ENCODE measurements at places on chromosomes 2 and 18. TPM values are rescaled to one million over a fixed set of nuclear protein-coding genes. Genes with fewer than 3 reads are reported as not detected.
A peak's percentile ranks its signal among the peaks of the same experiment; 100 is the strongest.

DNA sequence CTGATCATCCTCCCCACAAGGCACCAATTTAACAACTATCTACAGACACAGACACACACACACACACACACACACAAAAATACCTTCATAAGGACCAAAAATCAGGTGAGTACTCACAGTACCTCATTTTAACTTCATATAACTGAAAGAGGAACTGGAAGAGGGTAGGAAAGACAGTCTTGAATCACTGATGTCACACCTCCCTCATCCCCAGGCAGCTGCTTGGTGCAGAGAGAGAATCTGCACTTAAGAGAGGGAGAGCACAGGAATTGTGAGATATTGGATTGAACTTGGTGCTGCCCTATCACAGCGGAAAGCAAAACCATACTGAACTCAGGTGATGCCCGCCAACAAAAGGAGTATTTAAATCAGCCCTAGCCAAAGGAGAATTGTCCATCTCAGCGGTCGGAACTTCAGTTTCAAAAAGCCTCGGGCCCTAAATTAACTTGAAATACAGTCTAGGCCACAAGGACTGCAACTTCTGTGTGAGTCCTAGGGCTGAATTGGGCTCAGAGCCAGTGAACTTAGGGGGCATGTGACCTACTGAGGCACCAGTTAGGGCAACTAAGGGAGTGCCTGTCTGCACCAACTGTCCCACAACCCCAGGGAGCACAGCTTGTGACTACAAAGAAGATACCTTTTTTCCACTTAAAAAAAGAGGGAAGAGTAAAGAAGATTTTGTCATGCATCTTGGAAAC is 211.1 kb downstream of the LRATD1 start:
- no peak overlapping the region for H3K4me3 ChIP-seq
- H3K27ac ChIP-seq: no peak overlapping the region
- DNase-seq: no peak
- no peaks in the 10 kb centered on the region for H3K27me3 ChIP-seq
- H3K36me3 ChIP-seq: no peaks in the 10 kb centered on the region
- no peaks in the 10 kb centered on the region for H3K4me1 ChIP-seq

DNA sequence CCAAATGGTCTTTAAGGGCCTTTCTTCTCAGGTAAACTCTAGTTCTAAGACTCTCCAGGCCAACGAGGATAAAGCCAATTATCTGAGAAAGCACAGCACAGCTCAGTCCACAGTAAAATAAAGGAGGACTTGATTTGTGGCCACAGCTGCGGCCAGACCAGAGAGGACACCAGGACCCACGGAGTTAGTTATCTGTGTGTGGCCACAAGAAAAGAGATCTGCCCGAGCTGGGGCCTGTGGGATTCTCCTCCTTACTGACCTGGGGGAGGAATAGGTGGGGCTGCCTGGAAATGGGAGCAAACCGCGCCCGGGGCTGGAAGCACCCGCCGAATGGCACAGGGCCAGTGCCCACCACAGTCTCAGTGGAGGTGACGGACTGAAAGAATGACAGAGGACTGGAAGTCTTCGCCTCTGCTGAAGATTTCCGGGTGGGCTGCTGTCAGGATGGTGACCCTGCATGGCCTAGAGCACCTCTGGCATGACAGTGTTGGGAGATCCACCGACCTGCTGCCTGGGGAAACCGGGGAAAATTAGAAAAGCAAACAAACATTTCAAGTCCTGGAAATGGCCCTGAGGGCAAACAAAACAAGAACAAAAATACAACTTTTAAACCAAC is 13.3 kb downstream of the PROC start:
- H3K27ac ChIP-seq: no peak overlapping the region
- no peak for DNase-seq
- no peak overlapping the region for H3K4me3 ChIP-seq
- H3K4me1 ChIP-seq: no peaks in the 10 kb centered on the region
- H3K36me3 ChIP-seq: no peaks in the 10 kb centered on the region

- peak; percentile 17 for DNase-seq
- H3K4me3 ChIP-seq: no peak overlapping the region
- no peaks in the 10 kb centered on the region for H3K36me3 ChIP-seq
- H3K27me3 ChIP-seq: no peaks in the 10 kb centered on the region
- no peak overlapping the region for H3K27ac ChIP-seq
Measured at GRCh38 chr2:73156539-73157124, 43.9 kb upstream of the RAB11FIP5 start.

DNA sequence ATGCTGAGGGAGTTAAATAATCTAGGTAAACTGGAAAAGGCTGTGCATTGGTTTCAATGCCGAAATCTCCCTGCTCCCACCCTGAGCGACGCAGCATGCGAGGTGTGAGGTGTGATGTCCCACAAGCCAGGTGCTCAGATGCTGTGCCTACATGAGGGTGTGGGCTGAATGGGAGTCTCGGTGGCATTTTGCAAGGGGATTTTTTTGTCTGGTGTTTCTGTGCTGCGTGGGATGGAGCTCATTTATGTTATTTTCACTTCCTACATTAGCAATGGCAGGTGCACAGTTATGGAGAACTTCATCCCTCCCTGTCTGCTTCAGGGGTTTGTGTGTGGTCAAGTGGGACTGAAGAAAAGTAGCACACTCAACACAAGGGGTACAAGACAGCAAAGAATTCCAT is 110.2 kb upstream of the CCDC68 start:
- DNase-seq: no peak
- H3K4me1 ChIP-seq: no peaks in the 10 kb centered on the region

- no peaks in the 10 kb centered on the region for H3K27me3 ChIP-seq
- H3K36me3 ChIP-seq: no peaks in the 10 kb centered on the region
- H3K4me3 ChIP-seq: no peak overlapping the region
- H3K4me1 ChIP-seq: no peaks in the 10 kb centered on the region
- no peak for DNase-seq
- H3K27ac ChIP-seq: no peak overlapping the region
Measured at GRCh38 chr2:41735006-41735405, 312.8 kb upstream of the PKDCC start.

GRCh38 chr2:171986778-171987177 is 13.0 kb upstream of the METAP1D start:
- no peak overlapping the region for H3K4me3 ChIP-seq
- no peaks in the 10 kb centered on the region for H3K36me3 ChIP-seq
- no peaks in the 10 kb centered on the region for H3K27me3 ChIP-seq
- DNase-seq: no peak

DNA sequence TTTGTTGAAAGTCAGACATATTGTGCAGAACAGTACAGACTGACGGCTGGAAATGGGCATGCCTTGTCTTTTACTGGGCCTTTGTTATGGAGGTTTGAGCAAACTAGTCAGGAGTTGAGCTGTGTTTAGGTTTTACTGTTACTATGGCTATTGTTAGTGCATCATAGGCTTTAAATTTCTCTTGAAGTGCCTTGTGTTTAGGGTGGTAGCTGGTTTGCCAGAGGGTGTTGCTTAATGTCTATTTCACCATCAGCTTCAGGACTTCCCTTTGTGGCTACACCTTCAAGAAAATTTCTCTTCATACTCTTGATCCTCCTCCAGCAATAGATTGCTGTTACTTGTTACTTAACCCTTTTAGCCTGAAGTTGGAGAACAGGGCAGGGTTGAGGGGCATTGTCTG is 104.6 kb downstream of the CAPN13 start:
- no peaks in the 10 kb centered on the region for H3K4me1 ChIP-seq
- H3K27ac ChIP-seq: no peak overlapping the region
- DNase-seq: no peak
- H3K4me3 ChIP-seq: no peak overlapping the region

DNA sequence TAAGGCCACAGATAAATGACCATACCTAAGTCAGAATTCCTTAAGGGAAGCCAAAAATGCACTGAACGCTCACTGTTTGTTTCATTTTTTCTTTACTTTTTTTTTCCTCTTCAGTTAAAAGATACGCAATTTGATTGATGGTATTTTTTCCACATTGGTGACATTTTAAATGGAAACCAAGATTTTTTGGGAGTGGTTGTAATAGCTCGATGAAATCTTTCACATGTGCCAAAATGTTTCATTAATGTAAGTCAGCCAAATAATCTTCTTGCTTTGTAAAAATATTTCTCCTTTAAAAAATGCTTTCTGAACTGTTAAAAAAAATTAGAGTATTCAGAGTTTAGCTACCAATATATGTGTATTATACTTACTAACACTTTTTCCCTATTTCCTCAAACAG is 339.8 kb downstream of the ZEB2 start:
- no peak overlapping the region for H3K4me3 ChIP-seq
- H3K36me3 ChIP-seq: no peaks in the 10 kb centered on the region
- peaks cover 11% of the 10 kb centered on the region for H3K4me1 ChIP-seq

GRCh38 chr18:34746614-34747013 is 36.5 kb downstream of the DTNA start:
- no peaks in the 10 kb centered on the region for H3K27me3 ChIP-seq
- no peak for DNase-seq
- H3K4me1 ChIP-seq: no peaks in the 10 kb centered on the region
- no peaks in the 10 kb centered on the region for H3K36me3 ChIP-seq
- no peak overlapping the region for H3K4me3 ChIP-seq

DNA sequence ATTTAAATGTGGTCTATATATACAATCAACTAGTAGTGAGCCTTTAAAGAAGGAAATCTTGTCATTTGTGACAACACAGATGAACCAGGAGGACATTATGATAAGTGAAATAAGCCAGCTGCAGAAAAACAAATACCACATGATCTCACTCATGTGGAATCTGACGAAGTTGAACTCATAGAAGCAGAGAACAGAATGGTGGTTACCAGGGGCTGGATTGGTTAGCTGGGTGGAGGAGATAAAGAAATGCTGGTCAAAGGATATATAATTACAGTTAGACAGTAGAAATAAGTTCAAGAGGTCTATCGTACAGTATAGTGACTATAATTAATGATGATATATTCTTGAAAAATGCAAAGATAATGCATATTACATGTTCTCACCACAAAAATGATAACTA is 267.9 kb downstream of the FBXO15 start:
- no peak for DNase-seq
- H3K36me3 ChIP-seq: no peaks in the 10 kb centered on the region
- H3K4me3 ChIP-seq: no peak overlapping the region

GRCh38 chr18:58937887-58938267 is 73.2 kb downstream of the ZNF532 start:
- DNase-seq: no peak
- H3K36me3 ChIP-seq: no peaks in the 10 kb centered on the region
- no peak overlapping the region for H3K4me3 ChIP-seq
- no peaks in the 10 kb centered on the region for H3K27me3 ChIP-seq

GRCh38 chr2:42823744-42824453 is 31.5 kb upstream of the HAAO start:
- H3K4me1 ChIP-seq: peaks cover 8% of the 10 kb centered on the region
- no peaks in the 10 kb centered on the region for H3K36me3 ChIP-seq
- H3K4me3 ChIP-seq: no peak overlapping the region
- no peak for DNase-seq
- H3K27me3 ChIP-seq: no peaks in the 10 kb centered on the region

GRCh38 chr2:147088871-147089270 is 756.0 kb upstream of the ACVR2A start:
- no peak overlapping the region for H3K4me3 ChIP-seq
- no peaks in the 10 kb centered on the region for H3K36me3 ChIP-seq
- no peak overlapping the region for H3K27ac ChIP-seq
- no peaks in the 10 kb centered on the region for H3K27me3 ChIP-seq
- H3K4me1 ChIP-seq: no peaks in the 10 kb centered on the region

- no peaks in the 10 kb centered on the region for H3K27me3 ChIP-seq
- no peaks in the 10 kb centered on the region for H3K36me3 ChIP-seq
- H3K4me3 ChIP-seq: no peak overlapping the region
- H3K27ac ChIP-seq: no peak overlapping the region
- H3K4me1 ChIP-seq: no peaks in the 10 kb centered on the region
Measured at GRCh38 chr2:106953236-106953635, 67.3 kb upstream of the ST6GAL2 start.

- DNase-seq: no peak
- no peaks in the 10 kb centered on the region for H3K36me3 ChIP-seq
- H3K27ac ChIP-seq: no peak overlapping the region
- no peaks in the 10 kb centered on the region for H3K4me1 ChIP-seq
- no peak overlapping the region for H3K4me3 ChIP-seq
Measured at GRCh38 chr18:22674272-22674671, 256.6 kb upstream of the CTAGE1 start.

- H3K27me3 ChIP-seq: no peaks in the 10 kb centered on the region
- no peak for DNase-seq
- no peaks in the 10 kb centered on the region for H3K36me3 ChIP-seq
Measured at GRCh38 chr18:10381951-10382350, 72.5 kb upstream of the APCDD1 start.

DNA sequence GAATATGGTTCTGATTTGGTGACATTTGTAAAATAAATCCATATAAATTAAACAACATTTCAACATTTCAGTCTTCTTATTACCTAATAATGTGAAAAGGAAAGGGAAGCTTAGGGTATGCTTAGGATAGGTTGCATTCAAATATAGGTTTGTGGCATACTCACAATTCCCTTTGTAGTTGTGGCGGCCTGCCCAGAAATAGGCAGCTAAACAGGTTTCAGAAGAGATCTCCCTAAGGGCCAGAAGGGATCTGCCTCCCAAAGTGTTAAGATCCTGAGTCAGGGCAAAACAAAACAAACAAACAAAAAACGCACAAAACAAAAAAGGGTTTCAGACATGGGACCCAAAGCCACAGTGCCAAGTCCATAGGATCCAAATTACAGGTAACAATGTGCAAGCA is 41.4 kb upstream of the TCF7L1 start:
- no peak overlapping the region for H3K4me3 ChIP-seq
- no peak overlapping the region for H3K27ac ChIP-seq
- H3K4me1 ChIP-seq: no peaks in the 10 kb centered on the region
- no peak for DNase-seq
- H3K27me3 ChIP-seq: peaks cover 1% of the 10 kb centered on the region
- H3K36me3 ChIP-seq: no peaks in the 10 kb centered on the region

GRCh38 chr18:21303445-21303844 is 61.4 kb downstream of the GREB1L start:
- DNase-seq: no peak
- no peaks in the 10 kb centered on the region for H3K27me3 ChIP-seq
- H3K4me3 ChIP-seq: no peak overlapping the region
- H3K4me1 ChIP-seq: no peaks in the 10 kb centered on the region
- no peaks in the 10 kb centered on the region for H3K36me3 ChIP-seq
- H3K27ac ChIP-seq: no peak overlapping the region

The RTP5 gene
- 0.18 TPM for total RNA-seq

The ACVR1 gene
- 14.8 TPM for total RNA-seq

The RNF181 gene
- 88.2 TPM for total RNA-seq

The HOXD12 gene
- not detected for total RNA-seq

The B3GNT7 gene
- 0.16 TPM for total RNA-seq

The SCTR gene
- not detected for total RNA-seq

The AOX1 gene
- total RNA-seq: not detected
